ENCODE measurements at places on chromosomes 6 and 20.

- no peak for DNase-seq
Observed at GRCh38 chr6:44022296-44022661, 105.0 kb downstream of the MRPL14 start.

GRCh38 chr6:138428944-138429598 is 25.0 kb downstream of the HEBP2 start:
- DNase-seq: no peak

DNA sequence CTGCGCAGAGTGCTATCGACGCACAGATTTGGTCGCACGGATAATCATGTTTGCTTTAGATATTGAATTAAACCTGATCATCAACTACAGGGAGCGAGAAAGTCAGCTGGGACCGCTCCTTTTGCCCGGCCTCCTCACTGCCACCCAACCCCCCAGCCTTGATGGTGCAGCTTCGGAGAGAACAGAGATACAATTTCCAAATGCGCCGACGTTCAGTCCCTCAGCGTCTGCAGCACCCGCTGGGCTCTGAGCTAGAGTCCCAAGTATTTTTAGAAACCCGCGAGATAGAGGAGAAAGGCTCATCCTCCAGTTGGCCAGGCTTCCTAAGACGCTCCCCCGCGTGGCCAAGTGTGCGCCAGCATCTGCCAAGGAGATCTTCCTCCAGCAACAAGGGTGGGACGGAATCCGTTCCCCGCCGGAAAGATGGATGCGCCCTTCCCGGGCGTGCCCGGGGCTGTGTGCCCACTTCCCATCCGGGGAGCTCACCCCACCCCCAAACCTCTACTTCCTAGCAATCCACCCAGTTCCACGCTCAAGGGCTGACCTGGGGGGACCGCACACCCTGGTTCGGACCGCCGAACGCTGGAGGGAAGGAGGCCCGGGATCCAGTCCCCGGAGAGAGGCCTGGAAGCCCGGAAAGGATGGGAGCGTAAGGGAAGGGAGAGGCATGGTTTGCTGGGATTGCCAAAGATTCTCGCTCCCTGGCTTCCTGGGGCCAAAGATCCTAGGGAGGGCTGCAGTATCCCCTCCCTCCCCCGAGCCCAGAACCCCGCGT is 4.1 kb downstream of the NKX2-2 start:
- DNase-seq: no peak

- DNase-seq: no peak
Observed at GRCh38 chr6:13472099-13472498, 15.3 kb downstream of the GFOD1 start.

GRCh38 chr6:137698636-137699030 is 168.4 kb upstream of the TNFAIP3 start:
- DNase-seq: no peak

DNA sequence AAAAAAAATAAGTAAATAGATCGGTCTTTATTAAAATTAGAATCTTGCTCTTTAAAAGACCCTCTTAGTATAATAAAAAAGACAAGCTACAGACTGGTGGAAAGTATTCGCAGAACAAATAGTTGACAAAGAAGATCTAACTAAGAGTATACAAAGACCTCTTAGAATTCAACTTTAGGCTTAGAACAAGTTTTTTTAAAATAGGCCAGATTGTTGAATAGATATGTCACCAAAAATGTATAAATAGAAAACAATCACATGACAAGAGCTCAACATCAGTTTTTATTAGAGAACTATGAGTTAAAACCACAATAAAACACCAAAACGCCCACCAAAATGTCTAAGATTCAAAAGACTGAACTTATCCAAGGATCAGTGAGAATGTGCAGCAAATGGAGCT is 632.7 kb upstream of the PTCHD4 start:
- DNase-seq: no peak

GRCh38 chr6:87481931-87482330 is 9.2 kb downstream of the SLC35A1 start:
- DNase-seq: no peak

All from vagina (tissue), 2 donors.